CD4-positive, alpha-beta T cell treated with Interleukin-4 for 4 hours (primary cell): ENCODE measurements at places on chromosomes 3 and 15.

GRCh38 chr3:134563601-134564000 is 77.7 kb downstream of the CEP63 start:
- DNase-seq, result no peak

GRCh38 chr3:85574006-85574705 is 615.4 kb downstream of the CADM2 start:
- no peak for DNase-seq

DNA sequence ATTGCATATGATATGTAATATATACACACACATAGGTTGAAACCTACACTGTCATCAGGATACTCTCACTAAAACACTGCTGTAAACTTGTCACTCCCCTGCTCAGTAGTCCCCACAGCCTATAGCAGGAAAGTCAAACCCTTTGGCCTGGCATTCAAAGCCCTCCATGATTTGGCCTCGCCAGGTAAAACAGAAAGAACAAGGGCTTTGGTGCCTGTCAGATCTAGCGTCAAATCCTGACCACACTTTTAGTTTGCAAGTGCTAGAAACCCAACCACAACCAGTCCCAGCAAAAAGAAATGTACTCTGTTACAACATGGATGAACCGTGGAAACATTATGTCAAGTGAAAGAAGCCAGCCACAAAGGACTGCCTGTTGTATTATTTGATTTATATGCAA is 11.4 kb downstream of the CRABP1 start:
- DNase-seq, result no peak

DNA sequence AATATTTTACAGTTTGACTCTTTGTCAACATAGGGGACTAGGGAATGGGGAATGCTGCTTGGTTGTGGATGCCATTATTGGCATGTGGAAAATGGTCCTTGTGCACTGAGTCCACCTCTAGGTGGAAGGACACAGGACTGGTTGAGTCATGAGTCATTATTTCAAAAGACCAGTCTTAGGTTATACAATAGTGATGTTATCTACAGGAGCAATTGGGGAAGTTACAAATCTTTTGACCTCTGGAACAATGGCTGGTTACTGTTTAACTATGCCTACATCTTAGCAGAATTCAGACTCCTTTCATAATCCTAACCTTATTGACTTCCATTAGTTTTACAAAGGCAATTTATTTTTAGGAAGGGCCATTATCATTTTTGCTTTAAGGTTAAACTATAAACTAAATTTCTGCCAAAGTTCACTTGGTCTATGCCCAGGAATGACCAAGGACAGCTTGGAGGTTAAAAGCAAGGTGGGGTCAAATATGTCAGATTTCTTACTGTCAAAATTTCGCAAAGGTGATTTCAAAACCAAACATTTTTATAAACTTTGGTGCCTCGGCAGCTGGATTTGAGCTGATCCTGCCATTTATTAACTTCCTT is 11.8 kb upstream of the CCR8 start:
- DNase-seq, result no peak

GRCh38 chr3:66047311-66048050 is 8.8 kb upstream of the MAGI1 start:
- no peak for DNase-seq

GRCh38 chr3:49671291-49672288 is 2.6 kb upstream of the APEH start:
- DNase-seq, result peak; percentile 70

- DNase-seq, result peak; percentile 28
Observed at GRCh38 chr3:134486577-134487041, 752 bp downstream of the CEP63 start.

DNA sequence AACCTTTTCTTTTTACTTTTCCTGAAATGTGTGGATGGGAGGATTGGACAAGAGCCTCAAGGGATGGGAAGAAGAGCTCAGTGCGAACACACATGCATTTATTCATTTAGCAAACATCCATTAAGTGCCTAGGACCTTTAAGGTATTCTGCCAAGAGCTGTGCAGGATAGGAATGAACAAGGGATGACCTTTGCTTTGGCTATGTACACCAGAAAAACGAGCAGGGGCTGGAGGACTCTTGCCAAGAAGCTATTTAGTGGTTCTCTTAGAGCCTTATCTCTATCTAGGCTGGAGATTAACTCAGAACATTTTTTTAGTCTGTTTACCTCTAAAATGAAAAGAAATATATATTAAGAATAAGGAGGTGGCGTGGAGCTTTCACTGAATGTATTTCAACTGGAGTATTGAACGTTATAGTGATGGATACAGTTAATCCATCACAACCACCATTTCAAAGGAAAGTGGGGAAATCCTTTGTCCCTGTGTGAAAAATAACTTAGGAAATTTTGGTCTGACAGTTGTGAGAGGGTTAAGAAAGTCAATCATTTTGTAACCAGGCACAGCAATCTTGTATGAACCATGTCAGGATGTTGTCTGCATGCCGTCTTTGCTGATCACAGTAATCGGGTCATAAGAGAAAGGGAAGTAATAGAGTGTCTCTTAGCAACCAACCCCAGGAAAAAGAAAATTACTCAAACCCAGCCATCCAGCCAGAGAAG is 279.0 kb downstream of the LPP start:
- peak; percentile 18 for DNase-seq

- DNase-seq, result no peak
Observed at GRCh38 chr3:116601206-116601605, 108.4 kb upstream of the TUSC7 start.

DNA sequence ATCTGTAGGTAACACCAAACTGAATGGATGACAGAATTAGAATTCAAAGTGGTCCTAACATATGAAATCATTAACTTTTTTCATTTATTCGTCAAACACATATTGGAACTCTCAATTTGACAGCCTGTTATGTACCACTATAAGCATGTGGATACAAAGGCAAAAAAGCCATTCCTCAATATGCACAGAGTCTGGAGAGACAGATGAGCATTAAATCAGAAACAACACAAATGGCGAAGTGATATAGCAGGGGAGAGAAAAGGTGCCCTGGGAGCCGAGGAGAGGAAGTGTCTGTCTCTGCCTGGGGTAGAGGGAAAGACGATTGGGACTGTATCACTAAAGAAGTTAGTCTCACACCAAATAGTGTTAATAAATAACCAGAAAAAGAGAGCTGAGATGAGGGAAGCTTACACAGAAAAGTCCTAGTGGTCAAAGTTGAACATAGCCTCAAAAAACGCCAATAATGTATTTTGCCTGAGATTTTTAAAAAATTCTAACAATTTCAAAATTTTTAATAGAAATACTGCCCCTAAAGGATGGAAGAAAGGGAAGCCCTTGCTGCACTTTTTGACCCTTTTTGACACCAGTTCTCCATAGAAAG is 417.5 kb downstream of the TUSC7 start:
- no peak for DNase-seq

DNA sequence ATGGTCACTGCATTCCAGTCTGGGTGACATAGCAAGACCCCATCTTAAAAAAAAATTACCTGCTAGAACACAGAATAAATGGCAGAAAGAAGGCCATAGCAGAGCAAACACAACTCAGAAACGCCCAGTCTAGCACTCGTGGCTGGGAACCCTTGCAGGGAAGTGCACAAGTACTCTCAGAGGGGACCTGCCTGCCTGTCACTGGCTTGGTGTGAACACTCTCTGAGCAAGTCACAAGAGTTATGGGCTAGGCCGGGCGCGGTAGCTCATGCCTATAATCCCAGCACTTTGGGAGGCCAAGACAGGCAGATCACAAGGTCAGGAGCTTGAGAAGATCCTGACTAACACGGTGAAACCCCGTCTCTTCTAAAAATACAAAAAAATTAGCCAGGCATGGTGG is 17.2 kb downstream of the SFMBT1 start:
- DNase-seq, result no peak

- DNase-seq, result no peak
Observed at GRCh38 chr3:118781232-118781631, 253.4 kb downstream of the IGSF11 start.

GRCh38 chr3:11919390-11919789 is 72.7 kb upstream of the TAMM41 start:
- no peak for DNase-seq

DNA sequence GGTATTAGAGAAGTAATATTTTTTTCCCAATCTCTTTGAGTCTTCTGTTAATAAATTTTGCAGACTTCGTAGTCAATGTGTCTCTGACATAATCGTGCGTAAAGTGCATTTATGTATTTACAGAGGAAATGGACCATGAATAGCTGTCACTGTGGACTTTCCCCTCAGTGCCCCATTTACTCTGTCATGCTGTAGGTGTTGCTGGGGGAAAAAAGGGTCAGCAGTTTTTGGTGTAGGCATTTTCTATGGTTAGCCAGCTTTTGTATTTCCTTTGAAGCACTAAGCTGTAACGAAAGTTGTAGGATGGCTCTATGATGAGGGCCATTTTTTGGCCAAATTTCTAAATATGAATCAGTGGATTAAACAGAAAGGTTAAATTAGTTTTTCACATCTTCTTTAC is 598.4 kb downstream of the FGF12 start:
- DNase-seq, result no peak

GRCh38 chr15:42457445-42458442 is 33.2 kb downstream of the ZNF106 start:
- DNase-seq, result no peak

DNA sequence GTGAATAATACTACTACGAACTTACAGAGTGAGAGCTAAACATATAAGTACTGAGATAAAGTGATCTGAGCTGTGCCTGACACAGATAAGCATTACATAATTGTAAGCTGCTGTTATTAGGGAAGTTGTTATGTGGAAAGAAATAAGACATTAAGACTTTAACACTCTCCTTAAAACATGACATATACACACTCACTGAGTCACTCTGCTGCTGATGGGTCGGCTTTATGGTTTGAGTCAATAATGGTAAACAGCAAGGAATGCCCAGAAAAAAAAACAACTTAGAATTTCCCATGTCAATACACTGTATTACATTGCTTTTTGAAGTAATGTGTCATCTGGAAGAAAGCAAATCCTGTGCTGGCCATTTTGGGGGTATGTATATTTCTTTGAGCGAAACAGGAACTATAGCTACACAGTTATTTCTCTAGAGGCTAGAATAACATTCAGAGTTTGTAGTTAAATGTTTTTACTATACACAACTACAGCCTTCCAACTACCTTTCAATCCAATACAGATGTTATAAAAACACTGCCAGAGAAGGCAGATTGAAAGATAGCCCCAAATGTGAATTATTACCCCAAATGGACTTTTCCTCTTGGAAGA is 22.8 kb upstream of the SPRED1 start:
- DNase-seq, result no peak

DNA sequence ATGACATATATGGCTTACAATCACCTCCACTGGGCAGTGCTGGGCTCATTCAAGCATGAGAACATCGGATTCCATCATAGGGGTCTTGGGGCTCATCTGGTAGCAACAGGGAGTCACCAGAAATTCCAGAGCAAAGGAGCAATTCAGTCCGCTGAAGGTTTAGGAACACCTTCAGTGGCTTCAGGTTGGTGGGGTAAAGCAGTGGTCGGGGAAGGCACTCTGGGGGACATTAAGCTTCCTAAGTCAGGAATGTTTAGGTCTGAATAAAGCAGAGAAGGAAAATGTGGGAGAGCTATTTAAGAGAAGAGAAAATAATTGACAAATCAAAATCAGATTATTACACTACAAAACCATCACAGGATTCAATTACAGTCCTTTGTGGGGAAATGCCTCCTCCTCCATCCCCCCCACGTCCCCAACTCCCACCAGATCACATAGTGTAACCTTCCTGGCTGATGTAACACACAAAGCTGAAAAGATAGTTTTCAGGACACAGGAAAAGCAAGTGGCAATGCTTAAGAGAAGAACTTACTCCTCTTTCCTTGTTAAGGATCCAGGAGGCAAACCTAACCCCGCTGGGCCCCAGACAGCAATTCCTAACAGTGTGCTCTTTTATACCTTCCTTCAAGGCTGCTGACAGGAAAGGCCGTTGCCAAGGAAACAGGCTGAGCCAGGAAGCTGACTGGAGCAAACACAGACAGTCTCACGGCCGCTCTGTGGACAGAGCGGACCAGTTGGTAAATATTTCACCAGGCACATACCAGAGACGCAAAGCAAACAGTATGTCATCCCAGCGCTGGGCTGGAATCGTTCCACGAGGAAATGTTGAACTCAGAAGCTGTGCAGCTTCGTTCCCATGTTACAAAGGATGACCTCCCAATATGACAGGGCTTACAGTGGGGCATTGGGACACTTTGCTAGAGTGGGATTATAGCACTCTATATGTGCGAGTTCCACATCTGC is 57.5 kb upstream of the LMCD1 start:
- no peak for DNase-seq

GRCh38 chr15:32956711-32957110 is 237.8 kb downstream of the FMN1 start:
- DNase-seq, result no peak

GRCh38 chr3:144775551-144775950 is 803.9 kb downstream of the DIPK2A start:
- no peak for DNase-seq

- DNase-seq, result no peak
Observed at GRCh38 chr3:195163719-195164572, 107.0 kb downstream of the XXYLT1 start.

GRCh38 chr3:153624310-153625030 is 462.4 kb downstream of the RAP2B start:
- peak; percentile 41 for DNase-seq

DNA sequence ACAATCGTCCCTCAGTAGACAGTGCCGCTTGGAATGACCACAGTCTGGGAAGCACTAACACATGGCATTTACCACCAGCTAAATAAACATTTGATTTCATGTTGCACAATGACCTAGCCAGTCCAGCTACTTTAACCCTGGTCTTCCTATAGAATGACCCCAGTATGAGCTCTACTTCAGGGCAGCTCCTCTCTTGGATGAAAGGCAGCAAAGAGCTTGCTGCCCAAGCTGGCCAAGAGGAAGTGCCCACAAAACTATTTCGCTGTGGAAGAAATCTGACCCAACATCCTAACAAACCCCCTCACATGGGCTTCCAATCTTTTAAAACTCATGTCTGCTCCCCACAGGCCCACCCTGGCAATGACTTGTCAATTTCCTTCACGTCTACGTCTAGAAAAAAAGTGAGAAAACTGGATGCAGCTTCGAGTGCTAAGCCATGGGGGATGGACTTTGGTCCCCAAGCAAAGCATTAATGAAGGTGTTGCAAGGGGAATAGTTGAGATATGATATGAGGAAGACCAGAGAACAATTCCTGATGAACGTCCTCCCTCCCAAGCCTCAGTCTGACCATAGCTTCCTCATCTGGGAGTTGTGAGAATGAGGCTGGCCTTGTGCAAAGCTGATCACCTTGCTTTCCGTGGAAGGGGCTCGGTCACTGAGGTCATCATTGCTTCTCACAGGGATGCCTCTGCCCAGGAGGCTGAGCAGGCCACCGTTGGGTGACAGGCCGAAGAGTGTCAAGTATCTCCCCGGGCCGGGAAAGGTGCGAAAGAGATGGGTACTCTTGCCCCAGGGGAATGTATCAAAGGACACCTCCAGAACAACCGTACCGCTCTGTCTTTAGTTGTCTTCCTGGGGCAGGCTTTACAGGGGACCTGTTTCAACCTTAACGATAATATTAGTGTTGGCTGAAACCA is 964 bp downstream of the SLC25A20 start:
- peak; percentile 11 for DNase-seq

GRCh38 chr3:115388811-115389210 is 234.5 kb upstream of the GAP43 start:
- no peak for DNase-seq
